DMS79 treated with DMSO at 0.1 percent for 48 hours (cell line): ENCODE measurements at places on chromosomes 4 and X.

GRCh38 chr4:145886871-145887240 is 51.8 kb downstream of the ZNF827 start:
- no peak for DNase-seq

- DNase-seq, result no peak
These were observed 274.1 kb upstream of the GK2 start for GRCh38 chr4:79682161-79682560.

- DNase-seq, result no peak
These were observed 81.6 kb downstream of the NAF1 start for GRCh38 chr4:163085085-163085484.

GRCh38 chr4:152738827-152739226 is 40.7 kb downstream of the TIGD4 start:
- DNase-seq, result no peak

DNA sequence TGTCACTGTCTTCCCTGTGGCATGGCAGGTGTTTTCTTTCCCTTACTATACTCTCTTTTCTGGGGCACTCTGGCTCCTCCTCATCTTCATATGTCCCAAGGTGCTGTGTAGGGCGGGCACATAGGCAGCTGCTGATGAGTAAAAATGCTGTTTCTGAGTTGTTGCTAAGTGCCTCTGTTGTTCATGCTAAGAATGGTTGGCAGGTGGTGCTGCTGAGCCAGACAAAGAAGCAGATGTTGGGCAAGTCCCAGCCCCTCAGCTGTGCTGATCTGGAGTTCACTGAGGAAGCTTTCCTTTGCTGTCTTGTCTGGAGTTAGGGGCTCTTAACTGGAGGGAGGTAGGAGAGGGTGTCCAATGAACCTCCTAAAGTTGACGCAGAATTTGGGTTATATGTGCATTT is 40.6 kb downstream of the HADH start:
- DNase-seq, result peak; percentile 8

DNA sequence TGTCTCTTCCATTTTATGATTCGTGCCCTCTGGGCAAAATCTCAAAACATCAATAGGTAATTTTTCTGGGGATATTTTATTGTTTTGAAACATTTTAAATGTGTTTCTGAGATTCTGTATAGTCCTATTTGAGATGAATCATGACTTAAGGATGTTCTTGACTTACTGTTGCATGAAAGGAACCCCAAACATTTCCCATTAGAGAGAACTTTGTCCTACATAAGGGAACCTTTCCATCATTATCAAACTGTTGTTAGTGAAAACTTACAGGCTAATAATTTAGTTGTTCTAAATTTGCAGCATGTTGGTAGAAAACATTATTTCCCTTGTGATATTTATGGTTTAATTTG is 523.3 kb downstream of the PPARGC1A start:
- no peak for DNase-seq

DNA sequence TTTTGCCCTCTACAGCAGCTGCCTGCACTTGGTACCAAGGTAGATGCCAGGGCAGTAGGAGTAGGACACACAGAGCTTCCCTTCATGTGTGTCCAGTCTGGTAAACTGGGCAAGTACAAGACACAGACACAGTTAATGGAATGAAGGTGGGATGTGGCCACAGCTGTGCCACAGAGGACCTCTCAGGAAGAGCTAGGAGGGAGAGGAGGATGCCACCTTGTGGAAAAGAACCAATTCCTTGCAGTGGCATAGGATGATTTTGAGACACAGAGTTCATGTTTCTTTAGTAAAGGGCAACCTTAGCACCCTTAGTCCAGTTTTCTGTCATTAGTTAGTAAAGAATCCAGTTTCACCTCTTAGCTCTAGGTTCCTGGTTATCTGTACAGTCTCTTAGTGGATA is 36.3 kb upstream of the TBC1D14 start:
- no peak for DNase-seq

GRCh38 chrX:44422631-44423030 is 79.2 kb upstream of the EFHC2 start:
- DNase-seq, result no peak

- DNase-seq, result no peak
These were observed 45.1 kb upstream of the SLC4A4 start for GRCh38 chr4:71293705-71294104.

DNA sequence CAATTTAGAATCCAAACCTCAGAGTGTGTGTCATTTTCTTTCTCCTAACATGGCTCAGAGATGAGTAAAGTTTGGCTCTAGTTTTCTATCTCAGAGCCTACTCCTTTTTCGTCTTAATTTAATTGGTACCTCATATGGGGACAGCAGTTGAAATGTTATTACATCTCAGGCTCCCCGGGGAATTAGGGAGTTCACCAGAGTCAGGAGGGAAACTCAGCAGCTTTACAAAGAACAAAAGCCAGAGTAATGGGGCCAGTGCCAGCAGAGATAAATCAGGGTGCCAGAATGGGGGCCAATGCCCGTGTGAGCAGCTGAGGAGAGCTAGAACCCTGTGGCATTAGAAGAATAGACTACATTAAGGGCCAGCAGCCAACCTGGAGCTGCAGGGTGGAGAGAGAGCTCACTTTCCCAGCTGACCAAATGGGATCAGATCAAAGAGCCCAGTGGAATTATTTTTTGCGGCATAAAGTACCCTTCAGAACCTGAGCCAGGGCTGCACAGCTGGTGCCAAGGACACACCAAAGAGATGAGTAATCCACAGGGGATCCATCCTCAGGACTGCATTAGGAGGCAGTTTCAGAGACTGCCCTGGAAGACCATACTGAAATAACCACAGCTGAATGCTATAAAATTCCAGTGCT is 207.1 kb upstream of the DKK2 start:
- no peak for DNase-seq

DNA sequence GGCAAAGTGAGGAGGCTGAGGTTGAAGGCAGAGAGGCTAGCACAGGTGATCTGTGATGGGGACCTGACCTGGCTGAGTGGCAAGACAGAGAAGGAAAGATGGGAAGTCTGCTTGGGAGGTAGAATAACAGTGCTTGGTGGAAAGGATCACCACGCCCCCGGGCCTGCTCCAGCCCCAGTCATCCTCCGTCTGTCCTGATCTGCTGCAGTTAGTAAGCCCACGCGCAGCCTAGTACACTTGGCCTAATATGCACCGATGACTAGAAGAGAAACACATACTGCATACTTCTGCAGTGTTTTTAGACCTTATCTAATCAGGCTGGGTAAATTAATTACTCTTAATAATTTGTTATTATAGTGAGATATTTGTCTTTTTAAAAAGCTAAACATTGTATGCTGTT is 103.7 kb upstream of the KLF3 start:
- no peak for DNase-seq

- no peak for DNase-seq
These were observed 40.1 kb downstream of the FAM241A start for GRCh38 chr4:112185334-112185733.

DNA sequence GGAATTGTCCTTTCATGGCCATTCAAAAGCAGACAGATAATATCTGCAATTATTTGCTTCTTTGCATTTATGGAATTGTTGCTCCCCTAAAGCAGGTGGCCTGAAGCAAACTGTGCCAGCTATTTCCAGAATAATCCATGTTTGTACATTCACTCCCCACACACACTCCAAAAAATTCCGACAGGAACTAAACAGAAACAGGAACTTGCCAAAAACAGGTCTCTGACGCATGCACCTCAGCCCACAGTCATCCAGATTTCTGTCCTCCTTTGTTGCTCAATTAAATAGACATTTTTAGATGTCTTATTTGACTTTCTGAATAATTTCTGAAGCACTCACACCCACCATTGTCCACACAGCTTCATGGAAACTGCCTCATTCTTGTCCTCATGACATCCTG is 71.5 kb upstream of the EDNRA start:
- no peak for DNase-seq

DNA sequence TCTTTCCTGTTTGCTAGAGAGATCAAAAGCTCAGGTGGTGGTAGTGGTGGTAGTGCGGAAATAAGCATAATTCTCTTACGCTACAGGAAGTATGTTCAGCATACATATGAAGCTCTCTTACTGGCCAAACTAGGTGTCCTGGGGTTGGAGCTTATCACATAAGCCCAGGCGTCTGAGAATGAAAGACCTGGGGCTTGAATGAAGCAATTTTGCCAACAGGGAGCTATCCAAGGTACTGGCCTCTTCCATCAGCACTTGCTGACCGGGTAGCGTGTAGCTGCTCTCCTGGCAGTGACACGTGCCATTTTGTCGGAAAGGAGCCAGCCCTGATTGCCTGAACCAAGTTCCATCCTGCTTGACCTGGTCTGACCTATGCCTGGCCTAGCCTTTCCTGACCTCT is 65.9 kb upstream of the HPF1 start:
- no peak for DNase-seq

GRCh38 chr4:20641976-20642375 is 58.3 kb upstream of the PACRGL start:
- DNase-seq, result no peak

- no peak for DNase-seq
These were observed 9.6 kb upstream of the PGRMC1 start for GRCh38 chrX:119226446-119226845.

DNA sequence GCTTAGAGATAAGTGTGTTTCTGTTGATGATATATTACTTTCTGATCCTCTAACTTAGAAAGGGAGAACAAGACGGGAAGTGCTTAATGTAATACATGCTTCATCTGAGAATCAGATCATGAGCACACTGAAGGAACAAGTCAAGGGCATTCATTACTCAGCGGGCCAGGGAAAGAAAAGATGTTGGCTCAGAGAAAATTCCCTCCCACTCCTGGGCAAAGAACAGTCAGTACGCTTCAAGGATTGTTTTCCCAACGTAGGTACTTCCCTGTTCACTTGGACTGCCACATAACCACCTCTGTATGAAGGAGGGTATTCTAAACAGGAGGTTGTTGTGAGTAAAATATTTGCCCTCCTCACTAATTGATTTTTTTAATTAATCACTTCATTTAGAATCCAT is 374.5 kb upstream of the FMR1 start:
- DNase-seq, result no peak

DNA sequence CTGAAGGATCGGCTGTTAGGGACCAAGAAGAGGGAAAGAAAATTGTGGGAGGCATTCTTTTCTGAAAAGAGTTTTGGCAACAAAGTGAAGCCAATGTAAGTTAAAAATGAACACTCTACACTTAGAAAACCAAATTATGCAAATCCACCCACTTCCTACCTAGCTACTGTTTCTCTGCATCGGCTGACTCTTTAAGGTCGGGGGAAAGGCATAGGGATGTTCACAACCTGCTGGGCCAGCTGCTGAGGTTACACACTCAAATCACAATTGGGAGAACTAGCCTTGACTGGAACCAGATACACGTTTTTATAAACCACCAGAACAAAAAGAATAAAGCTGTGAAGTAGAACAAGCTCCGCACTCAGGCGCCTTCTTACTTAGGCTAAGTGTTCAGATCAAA is 165.7 kb downstream of the LDB2 start:
- no peak for DNase-seq

GRCh38 chrX:154351183-154352011 is 23.0 kb downstream of the FLNA start:
- DNase-seq, result no peak

DNA sequence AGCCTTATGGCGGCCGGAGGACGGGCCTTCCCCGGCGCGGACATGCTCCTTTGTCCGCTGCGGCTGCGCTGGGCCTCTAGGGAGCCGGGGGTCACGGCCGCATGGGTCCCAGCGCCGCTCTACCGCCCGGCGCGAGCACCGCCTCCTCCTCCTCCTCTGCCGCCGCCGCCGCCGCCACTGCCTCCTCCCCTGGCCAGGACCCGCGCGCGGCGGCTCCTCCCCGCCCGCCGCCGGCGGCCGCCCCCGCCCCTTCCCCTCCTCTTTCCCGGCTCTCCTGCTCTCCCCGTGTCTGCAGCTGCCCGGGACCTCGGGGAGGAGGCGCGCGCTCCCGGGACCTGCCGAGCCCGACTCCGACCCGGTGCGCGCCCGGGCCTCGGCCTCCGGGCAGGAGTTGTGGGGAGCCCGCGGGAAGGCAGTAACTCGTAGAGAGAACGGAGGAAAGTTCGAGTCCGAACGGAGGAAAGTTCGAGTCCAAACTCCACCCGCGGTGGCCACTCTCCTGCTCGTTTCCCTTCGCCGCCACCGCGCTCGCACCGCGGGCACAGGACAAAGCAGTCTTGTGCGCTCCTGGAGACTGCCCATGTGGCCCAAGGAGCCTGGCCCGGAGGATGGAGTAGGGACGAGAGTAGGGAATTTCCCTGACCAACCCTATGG is at the start of gene ADGRA3:
ADGRA3 (minus strand) TSS at position 179 of the 654 bp plus-strand sequence. CDS start 282 bp downstream, outside the sequence.
- peak; percentile 24 for DNase-seq

GRCh38 chr4:116585246-116585645 is 500.1 kb downstream of the TRAM1L1 start:
- DNase-seq, result no peak

DNA sequence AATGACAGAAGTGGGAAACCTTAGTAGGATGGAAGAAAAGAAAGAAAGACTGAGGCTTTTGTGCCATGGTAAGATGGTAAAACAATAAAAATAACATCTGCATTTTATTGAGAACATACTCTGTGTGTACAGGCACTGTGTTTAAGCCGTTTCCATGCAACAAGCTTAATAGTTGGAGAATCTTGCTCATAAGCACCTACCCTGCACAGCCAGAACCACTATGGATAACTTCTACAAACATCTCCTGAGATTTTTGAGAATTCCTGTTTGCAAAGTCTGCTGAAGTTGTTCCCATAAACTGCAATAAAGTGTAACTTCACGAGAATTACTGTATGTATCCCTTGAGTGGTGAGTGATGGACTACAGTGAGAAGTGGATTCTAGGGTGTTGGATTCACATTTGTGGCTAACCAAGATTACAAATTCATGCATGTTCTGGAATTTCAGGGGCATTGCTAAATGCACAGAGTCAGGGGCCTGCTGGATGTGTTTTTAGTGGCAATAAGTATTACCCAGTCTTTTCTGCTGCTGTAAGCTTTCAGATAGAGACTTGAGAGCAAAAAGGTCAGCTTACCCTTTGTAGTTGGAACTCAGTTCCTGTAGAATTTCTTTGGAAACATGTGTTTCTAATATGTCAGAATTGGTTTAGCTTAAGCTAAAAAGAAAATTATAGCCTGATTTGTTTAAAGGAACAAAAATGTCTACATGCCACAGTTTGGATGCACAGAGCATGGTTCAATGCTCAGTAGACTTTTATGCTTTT is 132.5 kb downstream of the AFF1 start:
- DNase-seq, result no peak

DNA sequence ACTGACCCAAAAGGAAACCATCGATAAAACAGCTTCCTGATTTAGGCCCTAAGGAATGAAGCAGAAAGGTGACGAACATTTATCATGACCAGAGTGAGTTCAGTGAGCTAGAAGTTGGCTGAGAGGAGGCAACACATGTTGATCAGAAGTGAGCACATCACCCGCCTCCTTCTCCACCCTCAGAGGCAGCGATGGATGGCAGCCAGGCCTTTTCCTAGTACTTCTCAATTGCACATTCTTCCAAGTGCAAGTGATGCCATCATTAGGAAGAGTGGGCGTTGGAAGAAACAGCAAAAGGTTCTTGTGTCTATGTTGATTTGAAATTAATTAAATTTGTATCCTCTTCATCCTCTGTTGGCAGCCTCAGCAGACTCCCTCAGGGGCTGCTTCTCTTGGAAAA is 51.7 kb downstream of the TMEM154 start:
- DNase-seq, result no peak

GRCh38 chrX:134737061-134737460 is 78.8 kb upstream of the PLAC1 start:
- DNase-seq, result no peak
